ENCODE measurements at places on chromosomes 12 and 14. TPM values are rescaled to one million over a fixed set of nuclear protein-coding genes. Genes with fewer than 3 reads are reported as not detected.

Gene BHLHE41
- total RNA-seq, result 27.4 TPM

Gene OTUB2
- total RNA-seq, result 0.72 TPM

Gene NKX2-1
- not detected for total RNA-seq

GRCh38 chr12:132367071-132367851 is 37.9 kb upstream of the GALNT9 start:
- no peaks in the 10 kb centered on the region for H3K27me3 ChIP-seq
- H3K4me1 ChIP-seq, result no peaks in the 10 kb centered on the region
- H3K36me3 ChIP-seq, result no peaks in the 10 kb centered on the region
- H3K4me3 ChIP-seq, result no peak overlapping the region

Measured in ovary (tissue), 10 donors.